Cerebellar nuclear complex (tissue), 1 donor: ENCODE measurements at places on chromosomes 12 and 14.

GRCh38 chr12:93323625-93324329, 53.9 kb upstream of the NUDT4 start:
- no peak for DNase-seq

DNA sequence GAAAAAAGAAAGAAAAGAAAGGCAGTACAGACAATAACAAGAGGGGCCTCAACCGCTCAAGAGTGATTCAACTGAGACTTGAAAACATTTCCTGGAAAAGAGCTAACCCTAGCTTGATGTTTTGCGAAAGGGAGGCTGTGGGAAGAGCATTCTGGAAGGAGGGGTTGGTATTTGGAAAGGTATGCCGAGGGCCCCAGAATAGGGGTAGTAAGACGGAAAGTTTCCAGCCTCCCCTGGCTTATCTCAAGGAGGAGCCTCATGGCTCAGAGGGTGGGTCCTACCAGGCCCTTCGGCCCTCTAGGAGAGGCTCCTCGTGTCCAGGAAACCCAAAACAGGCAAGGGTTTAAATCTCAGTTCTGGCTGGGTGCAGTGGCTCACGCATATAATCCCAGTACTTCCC, 8.4 kb downstream of the RNU4-2 start:
- no peak for DNase-seq

DNA sequence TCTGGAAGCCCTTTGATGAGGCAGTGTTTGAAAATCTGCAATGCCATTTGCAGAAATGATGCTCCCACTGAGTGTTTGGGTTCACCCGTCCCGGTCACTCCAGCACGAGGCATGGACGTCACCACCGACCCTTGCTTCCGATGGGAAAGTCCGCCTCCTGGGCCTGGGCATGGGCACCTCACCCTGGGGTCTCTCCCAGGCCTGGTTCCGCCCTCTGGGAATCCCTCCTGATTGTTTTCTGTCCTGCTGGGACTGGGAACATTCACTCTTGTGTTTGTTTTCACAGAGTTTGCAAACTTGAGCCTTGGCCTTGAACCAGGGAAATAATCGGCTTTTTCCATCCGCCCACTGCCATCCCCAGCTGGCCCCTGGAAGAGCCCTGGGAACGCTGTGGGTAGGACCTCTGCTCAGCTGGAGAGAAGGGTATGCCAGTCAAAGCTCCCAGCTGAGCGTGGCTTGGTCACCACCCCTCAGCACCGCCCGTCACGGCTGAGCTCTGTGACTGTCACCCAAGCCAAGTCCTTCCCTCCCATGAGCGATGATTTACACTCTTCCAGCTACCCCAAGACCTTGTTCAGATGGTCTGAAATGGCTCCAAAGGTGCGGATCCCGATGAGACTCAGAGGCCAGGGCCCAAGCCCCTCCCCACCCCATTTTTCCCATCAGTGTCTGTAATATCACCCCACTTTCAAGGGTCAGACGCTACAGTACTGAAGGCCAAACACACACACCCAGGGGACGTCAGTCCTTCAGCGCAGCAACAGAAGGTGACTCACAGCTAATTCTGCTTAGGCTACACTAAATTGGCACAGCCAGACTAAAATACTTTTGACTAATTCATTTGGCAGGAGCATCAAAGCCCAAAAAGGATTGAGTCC, 34.1 kb upstream of the FZD10 start:
- DNase-seq, result no peak

- DNase-seq, result no peak
These were observed 27.3 kb downstream of the SERPINA1 start for GRCh38 chr14:94360945-94361565.

DNA sequence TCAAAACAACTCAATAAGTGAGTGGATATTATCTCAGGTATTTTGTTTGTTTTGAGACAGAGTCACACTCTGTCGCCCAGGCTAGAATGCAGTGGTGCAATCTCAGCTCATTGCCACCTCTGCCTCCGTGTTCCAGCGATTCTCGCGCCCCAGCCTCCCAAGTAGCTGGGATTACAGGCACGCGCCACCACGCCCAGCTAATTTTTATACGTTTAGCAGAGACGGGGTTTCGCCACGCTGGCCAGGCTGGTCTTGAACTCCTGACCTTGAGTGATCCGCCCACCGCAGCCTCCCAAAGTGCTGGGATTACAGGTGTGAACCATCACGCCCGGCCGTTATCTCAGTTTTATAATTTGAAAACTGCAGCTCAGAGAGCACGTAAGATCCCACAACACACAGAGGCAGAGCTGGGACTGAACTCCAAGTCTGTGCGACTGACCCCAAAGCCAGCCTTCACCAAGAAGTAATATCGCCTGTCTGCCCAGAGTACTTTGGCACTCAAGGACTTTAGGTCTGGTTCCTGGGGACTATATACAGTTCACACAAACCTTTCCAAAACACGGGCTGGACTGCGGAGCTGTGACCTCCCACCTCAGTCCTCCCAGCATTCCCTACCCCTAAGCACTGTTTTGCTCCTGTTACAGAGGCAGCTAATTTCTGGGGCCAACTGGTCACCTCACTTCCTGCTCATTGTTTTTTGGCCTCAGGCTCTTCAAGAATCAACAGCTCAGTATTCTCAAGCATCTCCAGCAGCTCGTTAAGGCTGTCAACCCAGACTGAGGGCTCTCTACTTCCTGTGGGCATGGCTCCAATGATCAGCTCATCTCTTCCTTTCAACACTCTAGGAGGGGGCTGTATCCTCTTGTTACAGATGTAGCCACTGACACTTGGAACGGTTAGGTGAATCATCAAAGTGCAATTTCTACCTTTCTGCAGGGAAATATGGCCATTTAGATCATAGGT, 22.5 kb downstream of the TESC start:
- DNase-seq, result no peak

DNA sequence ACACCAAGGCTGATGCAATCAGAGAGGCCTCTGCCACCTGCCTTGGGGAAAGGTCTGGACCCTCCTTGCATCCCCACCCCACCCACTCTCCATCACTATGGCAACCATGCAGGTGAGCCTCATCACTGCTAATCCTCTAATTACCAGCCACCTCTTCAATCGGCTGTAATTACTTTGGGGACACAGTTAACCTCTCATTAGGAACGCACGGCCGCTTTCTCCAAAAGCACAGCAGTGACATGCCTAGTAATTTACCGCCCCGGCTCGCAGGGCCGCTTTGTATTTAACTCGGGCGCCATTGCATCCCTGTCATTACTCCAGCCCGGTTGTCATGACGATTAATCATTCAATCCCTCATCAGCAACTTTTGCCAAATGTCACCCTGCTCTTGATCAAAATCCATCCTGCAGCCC, 36.3 kb upstream of the FAM222A start:
- no peak for DNase-seq

DNA sequence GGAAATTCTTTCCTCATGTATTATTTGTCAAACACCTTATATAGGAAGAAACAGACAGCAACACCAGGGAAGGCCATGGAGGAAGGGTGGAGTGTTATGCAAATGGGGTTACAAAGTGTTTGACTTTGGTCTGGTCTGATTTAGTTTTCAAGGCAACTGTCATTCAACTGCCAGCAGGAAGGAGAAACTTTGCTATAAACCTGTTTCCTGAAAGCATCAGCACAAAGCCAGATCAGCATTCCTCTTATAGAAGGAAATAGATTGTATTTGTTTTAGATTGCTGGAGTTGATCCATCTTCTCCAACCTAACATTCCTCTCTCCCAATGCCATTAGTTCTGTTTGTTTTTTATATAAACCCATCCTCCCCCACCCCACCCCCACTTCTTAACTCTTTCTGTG, 65.7 kb downstream of the STAB2 start:
- DNase-seq, result no peak

DNA sequence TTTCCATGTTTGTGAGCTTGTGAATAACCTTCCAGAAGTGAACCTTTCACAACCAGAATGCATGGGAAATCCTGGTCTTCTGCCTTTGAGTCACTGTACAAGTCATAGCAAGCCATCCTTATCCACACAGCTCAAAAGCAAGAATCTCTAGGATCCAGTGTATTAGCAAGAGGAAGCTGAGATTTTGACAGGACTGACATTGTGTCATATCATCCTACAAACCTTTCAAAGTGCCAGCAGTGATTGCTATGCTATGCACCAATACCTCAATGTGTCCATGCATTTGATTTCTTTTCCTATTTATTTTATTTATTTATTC, 13.5 kb upstream of the NRDE2 start:
- no peak for DNase-seq

GRCh38 chr12:4145990-4146859, 127.3 kb upstream of the CCND2 start:
- no peak for DNase-seq

- no peak for DNase-seq
These were observed 8.5 kb downstream of the RACGAP1 start for GRCh38 chr12:50016501-50017475.

DNA sequence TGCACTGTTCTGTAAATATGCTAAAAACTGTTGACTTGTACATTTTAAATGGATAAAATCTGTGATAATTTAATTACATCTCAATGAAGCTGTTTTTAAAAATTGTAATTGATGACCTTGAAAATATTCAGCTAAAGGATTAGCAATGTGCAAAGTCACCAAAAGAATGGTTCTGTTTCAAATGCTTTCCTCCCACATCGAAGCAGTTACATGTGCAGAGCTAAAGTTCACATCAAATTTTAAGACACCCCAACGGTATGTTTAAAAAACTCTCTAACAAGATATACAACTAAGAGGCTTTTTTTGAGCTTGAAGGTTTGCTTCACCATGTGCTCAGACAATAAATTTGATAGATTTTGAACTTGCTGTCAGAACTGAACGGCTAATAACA, 114.6 kb upstream of the KRAS start:
- DNase-seq, result no peak

GRCh38 chr12:49288922-49289555, 5.9 kb upstream of the PRPH start:
- no peak for DNase-seq

DNA sequence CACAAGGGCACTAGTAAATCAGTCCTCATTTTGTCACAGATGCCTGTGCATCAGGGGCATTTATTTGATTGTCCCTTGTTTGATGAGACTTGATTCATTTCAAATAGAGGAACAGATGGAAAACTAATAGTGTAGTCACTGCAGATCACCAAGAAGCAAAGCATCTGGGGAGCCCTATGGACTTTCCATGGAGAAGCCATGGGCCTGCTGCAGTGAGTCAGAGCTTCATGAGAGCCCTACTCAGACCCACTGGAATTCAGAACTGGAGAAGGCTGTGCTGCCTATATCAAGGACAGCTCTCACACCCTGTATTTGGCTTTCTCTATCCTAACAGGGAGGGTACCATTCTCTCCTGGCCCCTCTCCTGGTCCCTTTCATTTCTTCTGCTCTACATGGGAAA, 126.2 kb downstream of the GRIP1 start:
- no peak for DNase-seq

DNA sequence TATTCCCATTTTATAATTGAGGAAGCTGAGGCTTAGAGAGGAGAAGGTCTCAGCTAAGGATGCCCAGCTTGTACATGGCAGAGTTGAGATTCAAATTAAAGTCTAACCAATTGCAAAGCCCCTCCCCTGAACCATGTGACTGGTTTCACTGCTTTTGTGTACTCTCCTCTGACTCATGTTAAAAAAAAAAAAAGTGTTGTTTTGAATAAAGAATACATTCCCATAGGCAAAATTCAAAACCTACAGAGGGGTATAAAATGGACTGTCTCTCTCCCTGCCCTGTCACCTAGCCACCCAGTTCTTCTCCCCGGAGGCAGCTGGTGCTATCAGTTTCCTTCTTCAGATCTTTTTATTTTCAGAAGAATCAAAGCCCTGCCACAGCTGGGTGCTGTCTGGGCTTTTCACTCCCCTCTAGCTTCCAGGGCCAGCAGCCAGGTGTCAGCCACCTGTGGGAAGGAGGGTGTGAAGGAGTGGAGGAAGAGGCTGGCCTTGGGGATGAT, 5.4 kb downstream of the PSMD9 start:
- no peak for DNase-seq

GRCh38 chr12:27347779-27348178, 15.1 kb downstream of the BMAL2 start:
- no peak for DNase-seq

DNA sequence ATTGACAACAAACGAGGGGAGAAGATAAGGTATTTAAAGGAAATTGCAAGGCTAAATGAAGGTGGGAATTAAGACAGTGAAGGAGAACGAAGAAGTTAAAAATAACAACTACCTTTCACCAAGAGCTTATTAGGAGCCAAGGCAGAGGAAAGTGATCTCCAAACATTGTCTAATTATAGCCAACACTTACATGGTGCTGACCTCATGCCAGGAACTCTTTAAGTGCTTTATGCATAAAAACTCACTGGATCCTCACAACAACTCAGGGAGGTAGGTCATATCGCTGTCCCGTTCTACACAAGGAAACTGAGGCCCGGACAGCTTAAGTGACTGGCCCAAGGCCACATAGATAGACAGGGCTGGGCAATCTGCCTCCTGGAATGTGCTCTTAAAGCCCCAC, 19.5 kb downstream of the TAMALIN start:
- no peak for DNase-seq

DNA sequence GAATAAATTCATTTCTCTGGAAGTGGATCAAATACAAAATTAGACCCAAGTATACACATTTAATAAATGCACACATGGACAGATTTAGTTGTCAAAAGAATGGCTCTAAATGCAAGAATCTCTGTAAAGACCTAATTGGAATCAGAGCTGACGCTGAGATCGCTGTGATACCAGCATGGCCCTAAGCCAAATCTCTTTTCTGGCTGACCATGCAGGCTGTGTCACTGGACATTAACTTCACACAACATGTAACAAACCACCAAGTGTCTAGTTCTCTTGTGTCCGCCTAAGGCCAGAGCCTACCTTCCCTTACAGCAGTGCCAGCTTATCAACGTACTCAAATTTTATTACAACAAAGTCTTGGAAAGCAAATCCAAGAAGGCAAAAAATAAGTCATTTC, 127.5 kb downstream of the MED13L start:
- peak; percentile 34 for DNase-seq

- no peak for DNase-seq
These were observed 153.6 kb downstream of the MSRB3 start for GRCh38 chr12:65432114-65432513.

GRCh38 chr12:29212682-29213403, 63.8 kb downstream of the FAR2 start:
- DNase-seq, result no peak

DNA sequence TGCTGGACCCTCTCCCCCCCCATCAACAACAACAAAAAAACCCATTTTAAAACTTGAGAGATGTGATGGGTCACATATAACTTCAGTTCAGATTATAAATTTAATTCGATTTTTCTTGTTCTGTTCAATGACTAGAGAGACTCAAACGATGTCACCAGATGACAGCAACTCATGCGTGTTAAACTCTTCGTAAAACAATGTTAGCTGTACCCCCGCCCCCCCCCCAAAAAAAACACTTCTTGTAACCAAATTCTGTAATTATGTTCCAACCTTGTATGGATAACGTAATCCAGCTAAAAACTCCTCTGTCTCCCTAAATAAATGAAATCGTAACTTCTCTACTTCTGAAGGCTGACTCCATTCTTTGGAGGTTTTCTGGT, 614 bp upstream of the NACA start:
- DNase-seq, result no peak

GRCh38 chr14:78202163-78202562, 32.0 kb downstream of the NRXN3 start:
- DNase-seq, result no peak
